ENCODE measurements at places on chromosomes 2 and 18.

DNA sequence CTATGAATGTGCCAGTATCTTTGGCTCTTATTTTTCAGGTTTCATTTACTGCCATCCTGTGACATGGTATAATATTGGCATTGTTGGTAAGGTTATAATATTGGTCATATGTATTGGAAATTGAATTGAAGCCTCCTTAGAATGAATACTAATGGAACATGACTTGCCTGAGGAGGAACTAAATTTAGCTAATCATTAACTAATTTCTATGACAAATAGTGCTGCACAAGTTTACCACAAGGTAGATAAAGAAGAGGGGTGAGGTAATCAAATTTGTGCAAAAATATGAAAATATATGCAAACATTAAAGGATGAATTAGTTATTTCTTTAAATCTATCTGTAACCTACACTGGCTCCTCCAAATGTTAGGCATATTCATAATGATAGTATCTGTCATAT is 43.2 kb upstream of the ORC2 start:
- no peak for DNase-seq

DNA sequence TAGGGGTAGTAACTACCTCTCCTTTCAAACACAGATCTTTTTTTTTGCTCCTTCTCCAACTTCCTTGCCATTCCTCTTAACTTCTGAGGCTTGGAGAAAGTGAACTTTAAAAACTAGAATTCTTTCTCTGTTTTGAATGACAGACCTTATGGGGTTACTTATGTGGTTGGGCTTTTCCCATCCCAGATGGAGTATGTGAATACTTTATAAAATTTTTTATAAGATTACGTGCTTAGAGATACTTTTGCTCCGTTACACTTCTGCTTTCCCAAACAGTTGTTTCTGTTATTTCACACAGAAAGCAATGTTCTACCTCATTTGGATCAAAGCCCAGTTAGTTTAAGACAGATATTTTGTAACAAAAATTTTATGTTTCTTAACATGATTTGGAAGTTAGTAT is 20.2 kb downstream of the GREB1L start:
- no peak for DNase-seq

- no peak for DNase-seq
Measured at GRCh38 chr2:78775291-78775690, 250.2 kb upstream of the REG3G start.

DNA sequence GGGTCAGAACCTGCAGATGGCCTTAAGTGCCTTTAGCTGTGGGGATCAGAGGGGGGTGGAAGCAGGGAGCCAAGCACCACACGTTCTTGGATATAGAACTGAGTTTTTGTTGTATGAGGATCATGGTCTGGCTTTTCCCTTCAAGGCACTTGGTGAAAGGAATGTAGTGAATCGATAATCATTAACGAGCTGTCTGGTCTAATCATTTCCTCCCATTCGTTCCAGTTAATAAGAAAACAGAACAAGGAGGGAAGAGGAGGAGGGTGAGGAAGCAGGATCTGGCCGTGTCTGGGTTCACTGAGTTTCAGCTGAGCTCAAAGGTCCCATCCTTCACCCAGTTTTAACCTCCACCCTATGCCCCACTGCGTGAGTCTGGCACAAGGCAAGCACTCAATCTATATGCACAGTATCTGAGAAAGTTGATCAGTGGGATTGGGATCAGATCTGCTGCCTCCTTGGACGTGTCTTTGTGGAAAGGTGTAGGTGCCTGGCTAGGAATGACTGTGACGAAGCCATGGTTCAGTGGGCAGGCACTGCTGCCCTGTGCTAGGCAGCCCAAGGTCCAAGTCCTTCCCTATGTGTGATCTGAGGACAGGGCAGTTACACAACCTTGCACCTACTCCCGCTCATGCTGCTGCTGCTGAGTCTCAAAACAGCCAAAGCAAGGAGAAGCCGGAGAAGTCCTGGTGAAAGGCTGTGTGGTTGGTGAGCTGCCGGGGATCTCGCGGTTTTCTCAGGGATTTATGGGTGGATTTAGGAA is 54.8 kb downstream of the GALNT14 start:
- DNase-seq = no peak

DNA sequence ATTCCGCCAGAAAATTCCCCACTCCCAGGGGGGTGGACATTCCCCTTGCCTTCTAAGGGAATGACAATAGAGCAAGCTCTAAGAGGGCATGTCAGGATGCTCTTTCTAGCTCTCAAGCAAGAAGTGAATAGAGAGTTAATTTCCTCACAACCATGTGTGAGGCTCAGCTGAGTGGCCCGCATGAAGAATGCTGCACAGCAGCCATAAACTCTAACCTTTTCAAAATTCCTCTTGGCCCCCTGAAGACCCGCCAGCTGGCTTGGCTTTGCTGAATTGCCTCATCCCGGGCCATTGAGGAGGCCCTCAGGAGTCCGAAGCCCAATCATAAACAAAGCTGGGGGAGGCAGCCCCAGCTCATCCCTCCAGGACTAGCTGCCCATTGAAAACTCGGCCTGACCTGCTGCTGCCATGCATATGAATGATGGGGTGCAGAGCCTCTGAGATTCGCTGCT is 38.2 kb downstream of the NRP2 start:
- DNase-seq = no peak
